ENCODE measurements at places on chromosomes 16 and 17.

DNA sequence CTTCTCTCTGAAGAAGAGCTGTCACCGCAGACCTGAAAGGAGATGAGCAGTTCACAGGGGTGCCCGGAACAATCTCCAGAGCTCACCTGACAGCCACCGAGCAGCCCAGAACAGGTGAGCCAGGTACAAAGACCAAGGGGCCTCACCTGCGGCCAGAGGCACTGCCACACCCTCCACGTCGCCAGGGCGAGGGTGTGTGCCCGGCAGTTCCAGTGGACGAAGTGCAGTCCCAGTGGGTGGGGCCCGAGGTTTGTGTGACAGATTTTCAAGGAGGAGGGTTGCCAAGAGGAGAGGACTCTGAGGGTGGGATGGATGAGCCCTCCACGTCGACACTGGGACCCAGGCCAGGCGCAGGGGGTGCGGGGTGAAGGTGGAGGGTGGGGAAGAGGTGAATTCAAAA lies 61.7 kb downstream of the SMPD3 start:
- no peak for DNase-seq

DNA sequence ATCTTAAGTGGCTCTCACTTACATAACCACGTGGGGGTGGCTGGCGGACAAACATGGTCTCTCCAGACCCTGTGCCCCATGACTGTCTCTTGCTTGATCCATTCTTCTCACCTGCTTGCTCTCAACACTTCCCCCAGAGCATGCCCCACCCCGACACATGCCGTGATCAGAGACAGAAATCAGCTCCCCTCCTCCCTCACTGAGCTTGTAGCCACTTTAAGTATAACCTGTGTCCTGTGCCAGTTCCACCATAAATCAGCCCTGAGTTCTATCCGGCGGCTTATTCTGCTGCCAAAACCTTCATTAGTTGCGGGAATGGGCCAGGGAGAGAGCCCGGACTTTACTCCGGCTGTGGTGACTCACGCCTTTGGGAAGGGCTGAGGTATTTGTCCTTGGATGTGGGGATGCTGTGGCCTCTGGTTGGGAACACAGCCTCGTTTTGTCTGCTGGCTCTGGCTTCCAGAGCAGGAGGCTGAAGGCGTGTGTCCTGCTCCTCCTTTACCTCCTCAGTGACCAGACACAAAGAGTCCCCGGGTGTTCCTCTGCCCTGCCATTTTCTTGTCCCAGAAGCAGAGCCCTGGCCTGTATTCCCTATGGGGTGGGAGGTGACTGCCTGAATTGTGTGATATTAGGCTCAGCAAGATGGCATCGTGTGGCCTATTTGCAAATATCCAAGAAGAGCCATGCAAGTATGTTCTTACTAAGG lies 21.1 kb downstream of the ANKRD40 start:
- no peak for DNase-seq

- DNase-seq, result no peak
Measured at GRCh38 chr17:64783556-64784352, 121.6 kb upstream of the SMURF2 start.

GRCh38 chr16:89020925-89021595 lies 44.1 kb upstream of the CBFA2T3 start:
- DNase-seq, result no peak

DNA sequence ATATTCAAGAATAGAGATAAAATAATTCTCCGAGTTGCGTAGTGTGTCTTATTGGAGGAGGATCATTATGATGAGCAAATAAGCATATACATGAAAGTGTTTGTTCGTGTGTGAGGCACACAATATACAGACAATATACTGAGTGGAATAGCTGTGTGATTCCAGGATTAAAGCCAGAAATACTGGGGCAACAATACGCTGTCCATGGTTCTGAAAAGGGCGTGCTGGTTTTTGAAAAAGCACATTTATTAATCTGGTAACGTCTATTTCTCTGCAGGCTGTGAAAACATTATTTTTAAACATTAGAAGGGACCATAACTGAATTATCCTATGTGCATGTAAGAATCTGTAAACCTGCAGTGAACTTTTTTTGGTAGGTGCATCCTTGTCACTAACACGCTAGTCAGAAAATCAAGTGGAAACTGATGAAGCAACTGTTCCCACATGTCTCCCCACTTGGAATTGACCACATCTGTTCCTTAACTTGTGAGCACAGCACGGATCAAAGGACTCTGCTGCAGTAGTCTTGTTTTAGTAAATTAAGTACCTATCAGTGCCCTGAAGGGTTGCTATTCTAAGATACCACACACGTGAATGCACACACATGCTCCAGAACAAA lies 346.0 kb downstream of the GRIN2A start:
- DNase-seq, result no peak

- no peak for DNase-seq
Measured at GRCh38 chr17:74671031-74671771, 41.5 kb downstream of the CD300LF start.

DNA sequence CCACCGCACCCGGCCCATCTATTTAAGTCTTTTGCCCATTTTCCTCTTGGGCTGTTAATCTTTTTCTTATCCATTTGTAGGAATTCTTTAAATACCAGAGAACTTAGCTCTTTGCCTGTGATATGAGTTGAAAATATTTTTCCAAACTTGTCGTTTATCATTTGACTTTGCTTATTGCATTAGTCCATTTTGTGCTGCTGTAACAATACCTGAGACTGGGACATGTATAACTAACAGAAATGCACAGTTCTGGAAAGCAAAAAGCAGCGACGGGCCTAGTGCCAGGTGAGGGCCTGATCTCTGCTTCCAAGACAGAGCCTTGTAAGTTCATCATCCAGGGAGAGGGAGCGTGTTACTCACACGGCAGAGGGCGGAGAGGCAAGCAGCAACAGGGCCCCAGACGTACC lies 25.6 kb upstream of the BHLHA9 start:
- no peak for DNase-seq

DNA sequence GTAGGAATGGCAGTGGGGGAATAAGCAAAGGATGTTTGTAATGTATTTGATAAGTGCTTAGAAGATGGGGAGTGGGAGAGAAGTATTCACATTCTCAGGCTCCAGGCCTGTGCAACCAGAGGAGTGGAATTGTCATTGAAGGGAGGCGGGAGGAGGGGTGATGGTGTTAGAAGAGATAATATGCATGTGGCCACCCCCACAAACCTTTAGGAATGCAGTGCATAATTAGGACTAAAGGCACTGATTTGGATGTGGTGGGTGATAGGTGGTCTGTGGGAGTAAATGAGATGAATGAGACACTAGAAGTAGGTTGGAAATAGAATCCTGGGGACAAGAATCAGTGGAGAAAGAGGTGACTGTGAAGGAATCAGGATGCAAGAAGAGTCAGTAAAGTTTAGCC lies 27.1 kb downstream of the UTP18 start:
- no peak for DNase-seq

- DNase-seq, result peak; percentile 58
Measured at GRCh38 chr17:8185582-8186445, 4.2 kb downstream of the BORCS6 start.

GRCh38 chr17:58319173-58320162 lies 9.1 kb downstream of the TSPOAP1 start:
- no peak for DNase-seq

- no peak for DNase-seq
Measured at GRCh38 chr16:66304961-66305360, 61.5 kb upstream of the CDH5 start.

- DNase-seq, result no peak
Measured at GRCh38 chr17:59277031-59277430, 54.4 kb upstream of the YPEL2 start.

DNA sequence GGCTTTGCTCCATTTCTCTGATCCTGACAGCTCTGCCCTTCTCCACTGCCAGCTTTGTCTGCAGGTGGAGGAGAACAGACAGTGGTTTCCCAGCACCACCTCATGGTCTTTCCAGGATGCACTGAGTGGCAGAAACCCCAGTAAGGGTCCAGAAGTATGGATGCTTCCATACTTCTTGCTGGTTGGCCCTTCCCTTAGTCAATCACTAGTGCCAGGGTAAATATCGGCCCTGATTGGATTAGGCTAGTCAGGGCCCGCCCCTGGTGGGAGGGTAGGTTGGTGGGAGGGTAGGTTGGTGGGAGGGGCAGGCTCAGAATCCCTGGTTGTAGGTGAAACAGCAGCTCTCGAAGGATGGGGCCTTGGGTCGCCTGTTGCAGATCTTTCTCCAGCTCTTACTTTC lies 10.2 kb downstream of the RNF213 start:
- no peak for DNase-seq
